ENCODE measurements at places on chromosomes 6 and 20.
A peak's percentile ranks its signal among the peaks of the same experiment; 100 is the strongest.

DNA sequence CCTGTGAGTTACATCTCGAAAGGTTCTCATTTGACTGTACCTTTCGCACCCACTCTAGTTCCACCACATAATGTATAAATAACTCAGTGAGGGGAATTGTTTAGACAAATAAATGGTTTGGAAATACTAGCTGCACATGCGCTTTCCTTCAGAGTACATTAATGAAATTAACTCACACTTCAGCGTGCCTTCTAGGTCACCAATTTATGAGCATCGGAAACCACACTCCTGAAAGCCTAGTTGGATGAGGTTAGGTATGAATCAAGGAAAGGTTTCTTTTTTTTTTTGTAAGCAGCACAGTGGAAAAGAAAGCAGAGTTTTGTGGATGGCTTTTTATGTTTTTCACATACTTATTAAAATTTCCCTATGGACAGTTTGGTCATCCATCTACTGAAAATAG lies 247.8 kb upstream of the TCF21 start:
- no peak for DNase-seq

GRCh38 chr6:17354700-17355403 lies 38.5 kb upstream of the CAP2 start:
- no peak for DNase-seq

GRCh38 chr6:22800451-22800850 lies 231.1 kb downstream of the HDGFL1 start:
- DNase-seq = no peak

GRCh38 chr6:84866715-84867114 lies 102.3 kb upstream of the TBX18 start:
- DNase-seq = no peak

GRCh38 chr6:14258695-14259593 lies 141.4 kb downstream of the CD83 start:
- DNase-seq = no peak

- DNase-seq = no peak
These were observed 20.5 kb upstream of the LTV1 start for GRCh38 chr6:143822584-143823024.

- DNase-seq = peak; percentile 47
These were observed 6.9 kb upstream of the HELZ2 start for GRCh38 chr20:63580796-63581461.

- DNase-seq = no peak
These were observed 145.3 kb downstream of the AIG1 start for GRCh38 chr6:143205991-143206390.

DNA sequence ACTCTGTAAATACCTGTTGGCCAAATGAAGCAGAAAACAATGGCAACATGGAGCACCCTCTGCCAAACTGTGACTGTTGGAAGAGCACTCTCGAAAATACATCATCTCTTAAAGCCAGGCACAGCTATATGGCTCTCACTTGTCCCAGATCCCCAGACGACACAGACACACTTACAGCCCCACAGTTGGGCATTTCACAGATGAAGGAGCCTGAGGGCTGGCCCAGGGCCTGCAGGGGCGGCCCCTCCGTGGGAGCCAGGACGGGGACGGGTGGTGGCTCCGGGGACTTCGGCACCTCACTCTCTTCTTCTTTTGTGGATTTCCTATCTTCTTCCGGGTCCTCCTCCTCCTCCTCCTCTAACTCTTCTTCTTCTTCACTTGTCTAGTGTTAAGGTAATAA lies 18.4 kb upstream of the MRPS10 start:
- no peak for DNase-seq

DNA sequence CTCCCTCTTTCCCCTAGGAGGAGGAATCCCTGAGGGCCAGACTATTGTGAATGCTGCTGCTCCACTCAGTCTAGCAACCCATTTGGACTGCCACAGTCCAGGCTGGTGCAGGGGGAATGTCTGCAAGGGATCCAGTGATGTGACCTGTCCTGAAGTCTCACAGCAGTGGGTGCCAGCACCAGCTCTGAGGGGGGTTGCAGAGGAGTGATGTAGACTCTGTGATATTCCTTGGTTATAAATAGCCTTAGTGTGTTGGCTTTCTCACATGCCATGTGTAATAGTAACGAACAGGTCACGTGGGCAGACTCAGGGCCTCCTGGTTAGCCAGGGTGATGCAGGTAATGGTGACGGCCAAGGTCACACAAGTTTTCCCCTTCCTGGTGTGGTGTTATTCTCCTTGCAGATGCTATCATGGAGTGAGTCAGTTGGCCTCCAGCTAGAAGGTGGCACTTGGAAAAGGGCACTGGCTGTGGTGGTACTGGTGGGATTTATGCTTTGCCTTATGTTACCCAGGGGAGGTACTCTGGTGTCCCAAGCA lies 404.4 kb downstream of the UTRN start:
- no peak for DNase-seq

Measured in NCI-H526 treated with DMSO at 0.1 percent for 48 hours (cell line).